ENCODE measurements at places on chromosomes 1 and 21.

DNA sequence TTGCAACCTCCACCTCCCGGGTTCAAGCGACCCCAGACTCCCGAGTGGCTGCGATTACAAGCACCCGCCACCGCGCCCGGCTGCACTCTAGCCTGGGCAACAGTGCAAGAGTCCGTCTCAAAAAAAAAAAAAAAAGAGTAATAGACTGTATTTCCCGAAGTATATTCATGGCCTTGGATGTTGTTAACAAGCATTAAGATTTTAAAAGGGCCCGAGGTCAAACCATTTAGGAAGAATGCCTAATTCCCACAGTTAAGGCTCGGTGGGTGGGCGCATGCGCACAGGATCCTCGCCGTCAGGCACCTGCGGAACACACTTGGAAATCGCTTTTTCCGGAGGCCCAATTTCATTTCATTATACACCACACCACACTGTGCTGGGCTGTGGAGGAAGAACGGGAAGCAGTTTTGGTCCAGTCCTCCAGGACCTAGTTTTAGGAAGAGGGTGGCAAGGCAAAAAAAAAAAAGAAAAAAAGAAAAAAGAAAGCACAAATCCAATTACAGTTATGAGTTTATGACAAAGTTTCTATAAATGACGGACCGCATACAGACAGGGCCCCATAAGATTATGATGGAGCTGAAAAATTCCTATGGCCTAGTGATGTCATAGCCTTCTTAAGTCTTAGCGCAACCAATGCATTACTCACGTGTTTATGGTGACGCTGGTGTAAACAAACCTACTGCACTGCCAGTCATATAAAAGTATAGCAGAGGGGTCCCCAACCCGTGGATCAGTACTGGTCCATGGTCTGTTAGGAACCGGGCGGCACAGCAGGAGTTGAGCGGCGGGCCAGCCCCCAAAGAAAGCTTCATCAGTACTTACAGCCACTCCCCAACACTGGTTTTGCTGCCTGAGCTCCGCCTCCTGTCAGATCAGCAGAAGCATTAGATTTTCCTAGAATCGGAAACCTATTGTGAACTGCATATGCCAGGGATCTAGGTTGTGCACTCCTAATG is 38.2 kb downstream of the H3-3A start:
- peaks cover 12% of the 10 kb centered on the region for H3K4me1 ChIP-seq
- no peak for DNase-seq
- no peaks in the 10 kb centered on the region for H3K36me3 ChIP-seq
- H3K27me3 ChIP-seq, result peaks cover 4% of the 10 kb centered on the region

GRCh38 chr21:39048574-39048973 is 134.7 kb downstream of the PSMG1 start:
- no peaks in the 10 kb centered on the region for H3K27me3 ChIP-seq
- H3K27ac ChIP-seq, result no peak overlapping the region
- H3K4me3 ChIP-seq, result no peak overlapping the region
- H3K36me3 ChIP-seq, result no peaks in the 10 kb centered on the region
- no peak for DNase-seq

DNA sequence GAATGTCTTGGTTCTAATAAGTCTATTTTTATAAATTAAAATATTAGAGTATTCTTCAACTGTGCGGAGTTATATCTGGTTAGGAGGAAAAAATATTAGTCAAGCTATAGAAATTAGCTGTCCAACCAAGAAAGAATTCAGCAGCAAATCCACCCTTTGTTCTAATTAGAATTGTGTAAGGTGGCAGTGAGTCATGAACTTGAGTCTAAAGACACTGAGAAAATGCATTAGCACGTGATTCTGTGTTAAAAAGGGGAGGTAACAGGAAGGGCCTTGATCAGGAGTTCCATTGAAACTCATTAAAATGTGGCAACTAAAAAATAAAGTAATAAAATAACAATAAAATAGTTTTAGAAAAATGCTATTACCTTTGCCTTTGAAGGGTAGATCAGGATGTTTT is 398.2 kb upstream of the RGS18 start:
- no peak for DNase-seq
- no peaks in the 10 kb centered on the region for H3K36me3 ChIP-seq
- H3K4me1 ChIP-seq, result no peaks in the 10 kb centered on the region
- H3K27me3 ChIP-seq, result no peaks in the 10 kb centered on the region

GRCh38 chr21:25350056-25350455 is 257.2 kb downstream of the MRPL39 start:
- DNase-seq, result peak; percentile 1
- H3K4me1 ChIP-seq, result peaks cover 10% of the 10 kb centered on the region
- no peak overlapping the region for H3K4me3 ChIP-seq
- peaks cover 12% of the 10 kb centered on the region for H3K36me3 ChIP-seq
- no peaks in the 10 kb centered on the region for H3K27me3 ChIP-seq

DNA sequence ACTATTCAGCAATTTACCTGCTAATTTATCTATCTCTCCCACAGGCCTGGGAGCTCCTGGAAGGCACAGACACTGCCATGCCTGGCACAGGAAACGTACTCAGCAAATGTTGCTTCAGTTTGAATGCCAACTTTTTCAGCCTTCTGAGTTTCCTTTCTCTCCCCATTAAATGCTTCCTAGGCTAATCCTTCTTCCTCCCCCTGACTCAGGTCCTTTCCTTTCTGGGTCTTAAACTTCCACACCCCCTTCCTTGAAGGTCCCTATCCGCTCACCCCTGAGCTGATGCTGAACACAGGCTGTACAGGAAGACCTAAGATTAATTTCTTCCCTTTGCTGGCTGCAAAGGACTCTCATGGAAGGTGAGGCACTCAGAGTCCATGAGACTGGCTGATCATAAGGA is 40.3 kb upstream of the ECE1 start:
- DNase-seq, result no peak
- peak overlapping the region; percentile 88 for H3K27ac ChIP-seq
- H3K36me3 ChIP-seq, result peaks cover 21% of the 10 kb centered on the region
- no peaks in the 10 kb centered on the region for H3K27me3 ChIP-seq
- H3K4me1 ChIP-seq, result peaks cover 67% of the 10 kb centered on the region

- H3K27ac ChIP-seq, result peak overlapping the region; percentile 60
- no peaks in the 10 kb centered on the region for H3K27me3 ChIP-seq
- no peak overlapping the region for H3K4me3 ChIP-seq
- H3K36me3 ChIP-seq, result peaks cover 18% of the 10 kb centered on the region
- H3K4me1 ChIP-seq, result peaks cover 22% of the 10 kb centered on the region
These were observed 15.4 kb downstream of the MACO1 start for GRCh38 chr1:25445993-25446538.

DNA sequence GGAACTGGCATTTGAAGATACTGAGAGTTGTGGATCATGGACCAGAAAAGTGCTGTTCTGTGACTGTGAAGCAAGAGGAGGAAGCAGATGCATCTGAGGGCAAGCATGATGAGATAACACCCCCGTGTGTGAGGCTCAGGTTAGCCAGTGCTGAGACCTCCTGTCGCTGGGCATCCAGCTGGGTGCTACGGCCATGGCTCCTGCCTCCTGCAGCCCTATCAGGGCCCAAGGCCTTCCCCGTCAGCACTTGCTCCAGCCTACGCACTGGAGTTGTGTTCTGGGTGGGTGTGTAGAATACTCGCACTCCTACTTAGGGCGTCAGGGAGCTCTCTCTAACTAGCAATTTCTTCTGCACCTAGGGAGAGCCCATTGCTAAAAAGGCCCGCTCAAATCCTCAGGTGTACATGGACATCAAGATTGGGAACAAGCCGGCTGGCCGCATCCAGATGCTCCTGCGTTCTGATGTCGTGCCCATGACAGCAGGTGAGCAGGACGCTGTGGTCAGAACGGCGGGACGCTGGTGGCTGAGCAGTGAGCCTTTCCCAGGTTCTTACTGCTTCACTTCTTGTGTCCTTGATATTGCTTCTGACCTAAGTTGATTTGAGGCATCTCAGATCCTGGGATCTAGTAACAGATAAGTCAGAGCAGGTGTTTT is 6.5 kb downstream of the PPIE start:
- peaks cover 50% of the 10 kb centered on the region for H3K36me3 ChIP-seq
- no peak overlapping the region for H3K27ac ChIP-seq
- no peaks in the 10 kb centered on the region for H3K27me3 ChIP-seq
- no peak overlapping the region for H3K4me3 ChIP-seq
- peaks cover 16% of the 10 kb centered on the region for H3K4me1 ChIP-seq
- no peak for DNase-seq

GRCh38 chr1:204450461-204451257 is 39.0 kb upstream of the PPP1R15B start:
- no peak for DNase-seq
- no peaks in the 10 kb centered on the region for H3K27me3 ChIP-seq

GRCh38 chr21:42309753-42310213 is 5.4 kb downstream of the TFF3 start:
- peaks cover 27% of the 10 kb centered on the region for H3K27me3 ChIP-seq
- peak; percentile 38 for DNase-seq
- H3K36me3 ChIP-seq, result no peaks in the 10 kb centered on the region
- H3K4me3 ChIP-seq, result no peak overlapping the region
- H3K4me1 ChIP-seq, result no peaks in the 10 kb centered on the region

DNA sequence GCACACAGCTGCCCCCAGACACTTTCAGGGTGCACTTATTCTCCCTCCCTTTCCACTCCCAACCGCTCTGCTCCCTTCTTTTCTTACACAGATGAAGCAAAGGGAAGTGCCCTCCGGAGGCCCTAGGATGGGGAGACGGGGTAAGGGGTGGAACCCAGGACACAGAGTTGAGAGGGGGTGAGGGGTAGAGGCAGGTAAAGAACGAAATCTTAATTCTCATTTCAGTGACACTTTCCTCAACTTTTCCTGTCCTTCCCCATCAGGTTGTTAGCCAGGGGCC is 12.8 kb downstream of the PLEKHO1 start:
- H3K27ac ChIP-seq, result peak overlapping the region; percentile 98
- H3K36me3 ChIP-seq, result peaks cover 6% of the 10 kb centered on the region
- no peak for DNase-seq
- H3K27me3 ChIP-seq, result no peaks in the 10 kb centered on the region
- H3K4me1 ChIP-seq, result peaks cover 93% of the 10 kb centered on the region

- no peaks in the 10 kb centered on the region for H3K36me3 ChIP-seq
- H3K4me3 ChIP-seq, result no peak overlapping the region
- no peak for DNase-seq
- no peaks in the 10 kb centered on the region for H3K4me1 ChIP-seq
These were observed 7.6 kb upstream of the CA14 start for GRCh38 chr1:150249936-150250335.

DNA sequence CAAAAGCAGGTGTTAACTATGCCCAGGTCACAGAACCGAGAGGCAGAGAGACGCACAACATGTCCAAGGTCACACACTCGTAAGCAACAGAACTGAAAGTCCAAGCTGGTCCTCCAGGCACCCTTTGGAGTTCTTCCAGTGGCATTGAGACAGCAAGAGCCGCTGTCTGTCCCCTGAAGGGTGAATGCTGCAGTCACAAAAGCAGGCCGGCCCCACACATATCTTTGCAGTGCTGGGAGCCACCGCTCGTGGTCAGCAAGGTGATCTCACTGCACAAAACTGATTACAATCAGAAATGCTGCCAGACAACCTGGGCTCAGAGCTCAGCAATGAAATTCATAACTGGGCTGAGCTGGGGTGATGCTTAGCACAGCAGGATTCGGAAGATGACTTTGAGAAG is 47.4 kb upstream of the RAB4A start:
- H3K4me3 ChIP-seq, result no peak overlapping the region
- H3K4me1 ChIP-seq, result peaks cover 2% of the 10 kb centered on the region
- no peak for DNase-seq
- H3K27me3 ChIP-seq, result peaks cover 6% of the 10 kb centered on the region
- H3K36me3 ChIP-seq, result no peaks in the 10 kb centered on the region
- no peak overlapping the region for H3K27ac ChIP-seq

DNA sequence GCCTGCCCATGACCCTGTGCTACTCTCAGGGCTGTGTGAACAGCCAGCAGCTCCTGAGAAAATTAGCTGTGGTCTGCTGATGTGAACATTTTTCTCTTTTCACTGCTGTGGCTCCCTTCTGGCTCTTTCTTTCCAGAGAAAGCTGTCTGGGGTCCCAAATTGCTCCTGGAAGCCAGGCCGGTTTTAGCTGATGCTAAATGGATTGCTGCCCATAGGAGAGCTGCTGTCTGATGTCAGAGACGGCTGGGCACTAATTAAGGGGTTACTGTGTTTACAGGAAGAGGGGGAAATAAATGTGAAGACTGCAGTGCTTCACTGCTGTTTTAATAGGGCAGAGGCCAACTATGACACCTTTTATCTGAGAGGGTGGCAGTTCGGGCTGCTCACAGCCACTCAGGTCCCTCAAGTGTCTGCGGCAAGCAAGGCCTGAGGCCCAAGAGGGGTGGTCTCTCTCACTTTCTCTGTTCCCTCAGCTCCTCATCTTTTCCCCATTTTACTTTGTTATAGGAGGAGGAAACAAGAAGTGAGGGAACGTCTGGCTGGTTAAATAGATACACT is 106.0 kb upstream of the GNG12 start:
- H3K27ac ChIP-seq, result no peak overlapping the region
- H3K27me3 ChIP-seq, result peaks cover 4% of the 10 kb centered on the region
- no peaks in the 10 kb centered on the region for H3K36me3 ChIP-seq
- H3K4me3 ChIP-seq, result no peak overlapping the region
- no peak for DNase-seq
